ELF-1 (cell line): ENCODE measurements at places on chromosomes 2 and 18.

- no peak for DNase-seq
These were observed 59.9 kb downstream of the AGAP1 start for GRCh38 chr2:235553696-235554100.

DNA sequence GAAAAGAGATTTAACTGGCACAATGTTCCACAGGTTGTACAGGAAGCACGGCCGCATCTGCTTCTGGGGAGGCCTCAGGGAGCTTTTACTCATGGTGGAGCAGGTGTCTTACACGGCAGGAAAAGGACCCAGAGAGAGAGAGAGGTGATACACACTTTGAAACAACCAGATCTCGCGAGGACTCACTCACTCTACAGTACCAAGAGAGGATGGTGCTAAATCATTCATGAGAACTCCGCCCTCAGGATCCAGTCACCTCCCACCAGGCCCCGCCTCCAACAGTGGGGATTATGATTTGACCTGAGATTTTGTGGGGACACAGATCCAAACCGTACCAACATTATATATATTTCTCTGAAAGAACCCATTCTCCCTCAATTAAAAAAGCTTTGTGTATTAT is 79.7 kb upstream of the DOCK10 start:
- no peak for DNase-seq

- DNase-seq = peak; percentile 99
These were observed 46.1 kb upstream of the PTMA start for GRCh38 chr2:231662028-231662810.

DNA sequence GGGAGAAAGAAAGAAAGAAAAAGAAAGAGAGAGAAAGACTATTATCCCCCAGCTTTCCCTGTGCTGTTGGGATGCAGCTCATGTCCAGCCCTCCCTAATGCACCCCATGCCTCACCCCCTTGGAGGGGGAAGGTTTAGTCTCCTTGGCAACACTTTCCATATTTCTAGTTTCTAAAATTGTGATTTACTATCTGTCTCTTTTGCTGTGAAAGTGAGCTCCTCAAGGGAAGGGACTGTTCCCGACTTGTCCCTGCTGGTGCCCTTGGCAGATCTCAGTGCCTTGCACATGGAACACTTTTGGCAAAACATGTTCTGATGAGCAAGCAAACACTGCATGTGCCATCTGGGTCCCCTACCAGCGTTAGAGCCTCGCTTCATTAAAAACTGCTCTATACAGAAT is 11.7 kb upstream of the NAPG start:
- no peak for DNase-seq

DNA sequence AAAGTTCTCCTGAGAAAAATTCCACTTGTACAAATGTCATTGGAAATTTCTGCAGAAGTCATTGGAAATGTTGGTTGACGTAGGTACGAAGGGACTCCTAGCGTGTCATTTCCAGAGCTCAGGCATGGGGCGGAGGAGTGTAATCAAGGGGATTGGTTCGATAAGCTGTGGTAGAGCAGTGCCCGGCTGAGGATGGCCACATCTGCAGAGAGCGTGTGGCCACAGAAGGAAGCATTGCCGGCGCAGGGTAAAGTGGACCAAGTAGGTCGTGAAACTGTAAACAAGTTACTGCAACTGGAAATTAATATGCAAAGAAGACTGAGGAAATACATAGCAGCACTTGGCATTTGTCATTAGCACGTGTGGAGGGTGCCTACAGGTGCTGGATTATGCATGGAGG is 101.8 kb downstream of the DGKD start:
- DNase-seq = no peak

DNA sequence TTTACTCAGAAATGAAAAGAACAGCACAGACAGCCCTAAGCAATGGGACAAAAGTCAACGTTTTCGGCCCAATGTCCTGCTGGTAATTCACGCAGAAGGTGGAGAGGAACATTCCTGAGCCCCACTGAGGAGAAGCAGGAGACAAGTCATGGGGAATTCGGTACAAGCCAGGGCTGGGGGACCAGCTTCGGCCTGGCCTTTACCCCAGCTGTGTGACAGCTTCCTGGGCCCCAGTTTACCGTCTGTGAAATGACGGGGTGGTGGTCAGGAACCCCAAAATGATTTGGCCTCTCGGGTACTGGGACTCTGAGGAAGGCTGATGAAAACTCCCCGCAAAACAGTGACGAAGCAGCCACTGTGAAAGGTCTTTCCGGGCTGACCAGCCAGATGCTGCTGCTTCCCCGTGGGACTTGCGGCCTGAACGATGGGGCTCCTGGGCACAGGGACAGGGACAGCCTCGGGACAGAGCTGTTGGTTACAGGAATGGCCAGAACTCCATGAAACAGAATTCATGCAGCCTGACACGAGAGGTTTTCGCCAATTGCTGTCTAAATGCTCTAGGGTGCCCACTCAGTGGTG is 21.6 kb downstream of the KIF1A start:
- no peak for DNase-seq

- DNase-seq = no peak
These were observed 59.9 kb upstream of the EML6 start for GRCh38 chr2:54663424-54664030.

- DNase-seq = peak; percentile 93
These were observed 69.5 kb downstream of the ARL4C start for GRCh38 chr2:234427081-234428061.

- no peak for DNase-seq
These were observed 523.2 kb downstream of the TNS1 start for GRCh38 chr2:217479566-217479965.

GRCh38 chr2:86193901-86194567 is 1.2 kb downstream of the IMMT start:
- peak; percentile 40 for DNase-seq

GRCh38 chr2:73202156-73203054 is at the start of gene NOTO:
NOTO (plus strand) TSS chr2:73202574; CDS start chr2:73202667, 93 bp downstream.
- peak; percentile 62 for DNase-seq

DNA sequence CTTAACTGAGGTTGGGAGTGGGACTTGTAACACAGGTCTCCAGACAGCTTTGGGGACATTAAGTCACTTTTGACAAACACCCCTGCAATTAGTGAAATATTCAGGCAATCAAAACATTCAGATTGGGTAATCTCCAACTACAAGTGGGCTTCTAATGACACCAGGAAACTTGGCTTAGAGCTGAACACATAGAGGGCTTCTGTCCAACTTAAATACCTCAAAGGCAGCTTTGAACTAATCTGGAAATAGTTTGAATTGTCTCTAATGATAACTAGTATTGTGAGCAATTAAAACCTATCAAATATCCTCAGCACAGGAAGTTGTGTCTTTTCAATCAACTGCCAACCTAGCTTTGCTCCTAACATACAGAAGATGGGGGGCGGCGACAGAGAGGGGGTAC is 5.1 kb upstream of the ASPRV1 start:
- no peak for DNase-seq

DNA sequence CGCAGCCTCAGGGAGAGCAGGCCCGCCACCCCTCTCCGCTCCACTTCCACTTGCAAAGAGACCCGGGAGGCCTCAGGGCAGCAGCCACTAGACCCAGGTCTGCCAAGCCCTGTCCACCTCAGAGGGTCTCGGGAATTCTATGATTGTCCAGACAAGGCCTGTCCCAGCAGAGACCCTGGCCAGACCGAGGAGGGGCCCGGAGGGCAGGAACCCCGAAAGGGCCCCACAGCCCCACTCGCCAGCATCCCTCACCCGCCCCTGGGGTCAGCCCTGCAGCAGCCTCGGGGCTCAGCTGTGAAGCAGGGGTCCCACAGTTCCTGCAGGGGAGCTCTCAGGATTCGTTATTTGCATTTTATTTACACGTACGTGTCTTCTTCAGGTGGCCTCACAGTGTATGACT is 269.5 kb downstream of the EIPR1 start:
- no peak for DNase-seq

DNA sequence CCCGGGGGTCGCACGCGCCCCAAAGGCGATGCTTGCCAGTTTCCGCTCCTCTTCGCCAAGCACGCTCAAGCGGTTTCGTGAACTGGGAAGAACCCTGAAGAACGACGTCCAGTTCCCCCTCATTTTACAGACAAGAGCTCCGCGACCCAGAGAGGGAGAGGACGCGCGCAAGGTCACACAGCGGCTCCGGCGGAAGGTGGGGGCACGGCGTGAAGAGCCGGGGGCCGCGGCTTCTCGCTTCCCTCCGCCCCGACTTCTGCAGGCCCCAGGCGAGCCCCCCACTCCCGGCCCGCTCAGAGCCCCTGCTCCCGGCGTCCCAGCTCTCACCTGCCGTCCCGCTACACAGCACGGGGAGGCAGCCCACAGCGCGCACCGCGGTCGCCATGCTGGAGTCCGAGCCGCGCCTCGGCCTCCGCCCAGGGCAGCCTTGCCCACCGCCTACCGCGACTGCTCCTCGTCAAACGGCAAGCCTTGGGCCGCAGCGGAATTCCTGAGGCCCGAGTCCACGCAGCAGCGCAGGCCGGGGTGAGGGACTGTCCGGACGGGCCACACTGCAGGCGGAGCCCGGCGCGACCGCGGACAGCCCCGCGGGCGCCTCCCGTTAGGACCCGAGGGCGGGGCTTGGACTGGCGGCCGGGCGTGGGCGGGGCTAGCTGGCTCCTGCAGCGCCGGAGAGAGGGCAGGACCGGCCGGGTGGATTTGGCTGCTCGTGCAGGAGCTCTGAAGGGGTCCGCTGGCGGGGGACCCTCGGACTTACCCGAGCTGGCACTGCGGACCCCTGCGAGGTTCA is at the start of gene MRPS5:
Gene MRPS5 (minus strand): TSS at position 402 of the 790 bp plus-strand sequence. CDS start 17 bp downstream, at position 385.
- peak; percentile 85 for DNase-seq
